ENCODE measurements at places on chromosomes 4 and X.

- DNase-seq: no peak
These were observed 259.5 kb downstream of the ARHGAP24 start for GRCh38 chr4:85734424-85734831.

- DNase-seq: no peak
These were observed 22.8 kb upstream of the PDE6B start for GRCh38 chr4:602559-602942.

- DNase-seq: no peak
These were observed 531.1 kb upstream of the SLIT2 start for GRCh38 chr4:19720610-19721009.

DNA sequence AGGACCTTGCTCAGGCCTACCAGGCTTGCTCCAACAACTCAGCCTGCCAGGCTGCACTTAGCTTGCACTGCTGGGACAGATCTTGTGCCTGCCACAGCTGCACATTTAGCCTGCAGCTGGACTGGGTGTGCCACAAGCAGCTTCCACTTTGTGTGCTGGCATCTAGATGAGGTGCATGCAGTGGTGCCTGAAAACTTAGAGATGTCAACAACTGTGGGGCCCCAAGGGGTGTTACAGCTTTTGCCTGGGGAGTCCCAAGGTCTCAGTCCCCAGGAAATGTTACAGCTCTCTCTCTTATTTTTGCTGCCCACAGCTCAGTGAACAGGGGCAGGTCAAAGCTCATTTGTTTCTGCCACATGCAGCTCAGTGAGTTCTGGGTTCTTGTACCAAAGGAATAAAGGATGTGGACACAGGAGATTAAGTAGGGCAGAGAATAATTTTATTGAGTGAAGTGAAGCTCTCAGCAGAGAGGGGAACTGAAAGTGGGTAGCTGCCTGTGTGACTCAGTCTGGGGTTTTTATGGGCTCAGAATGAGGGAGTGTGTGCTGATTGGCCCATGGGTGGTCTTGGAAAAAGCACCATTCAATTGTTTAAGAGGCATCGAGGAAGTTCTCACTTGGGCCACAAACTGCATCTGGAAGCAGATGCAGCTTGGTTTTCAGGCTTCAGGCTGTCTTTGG is 828.3 kb downstream of the TECRL start:
- no peak for DNase-seq

- DNase-seq: no peak
These were observed 70.8 kb downstream of the TBCK start for GRCh38 chr4:106245176-106245575.

GRCh38 chr4:88533937-88534750 is 10.6 kb upstream of the PYURF start:
- DNase-seq: no peak

GRCh38 chrX:10974920-10975319 is 136.2 kb upstream of the HCCS start:
- DNase-seq: no peak

GRCh38 chrX:113124693-113125092 is 284.1 kb upstream of the AMOT start:
- DNase-seq: no peak

GRCh38 chrX:132022198-132022966 is 720 bp upstream of the STK26 start:
- DNase-seq: no peak

GRCh38 chr4:94711635-94712034 is 46.1 kb upstream of the BMPR1B start:
- DNase-seq: no peak

GRCh38 chr4:159504684-159505083 is 401.8 kb downstream of the RAPGEF2 start:
- DNase-seq: no peak

DNA sequence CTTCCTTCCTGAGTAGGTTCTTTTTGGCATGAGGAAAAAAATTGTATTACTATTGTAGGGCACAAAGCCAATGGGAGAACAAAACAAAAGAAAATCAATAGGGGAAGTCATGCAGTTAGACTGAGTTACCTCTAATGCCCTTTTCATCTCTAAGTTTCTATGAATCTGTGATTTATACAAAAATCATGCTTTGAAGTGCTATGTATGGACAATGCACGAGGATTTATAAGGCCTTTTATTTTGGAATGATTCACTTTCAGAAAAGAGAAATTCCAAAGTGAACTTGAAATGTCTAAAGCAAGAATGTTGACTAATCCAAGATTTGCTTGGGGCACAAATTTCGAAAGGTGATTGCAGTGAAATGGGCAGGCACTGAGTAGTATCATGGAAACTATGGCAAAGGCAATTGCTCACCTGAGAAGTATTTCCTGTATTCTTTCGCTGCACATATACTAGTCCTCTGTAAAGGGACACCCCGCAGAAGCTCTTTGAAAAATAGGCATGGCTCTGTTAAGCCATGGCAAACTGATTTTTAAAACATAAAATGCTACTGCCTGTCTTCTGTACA is 52.8 kb downstream of the ADGRG4 start:
- no peak for DNase-seq

GRCh38 chrX:85111347-85111746 is 107.7 kb downstream of the APOOL start:
- peak; percentile 7 for DNase-seq

- no peak for DNase-seq
These were observed 192.4 kb downstream of the RBM46 start for GRCh38 chr4:154973244-154974035.

- DNase-seq: no peak
These were observed 266.6 kb upstream of the GPC4 start for GRCh38 chrX:133681897-133682296.

DNA sequence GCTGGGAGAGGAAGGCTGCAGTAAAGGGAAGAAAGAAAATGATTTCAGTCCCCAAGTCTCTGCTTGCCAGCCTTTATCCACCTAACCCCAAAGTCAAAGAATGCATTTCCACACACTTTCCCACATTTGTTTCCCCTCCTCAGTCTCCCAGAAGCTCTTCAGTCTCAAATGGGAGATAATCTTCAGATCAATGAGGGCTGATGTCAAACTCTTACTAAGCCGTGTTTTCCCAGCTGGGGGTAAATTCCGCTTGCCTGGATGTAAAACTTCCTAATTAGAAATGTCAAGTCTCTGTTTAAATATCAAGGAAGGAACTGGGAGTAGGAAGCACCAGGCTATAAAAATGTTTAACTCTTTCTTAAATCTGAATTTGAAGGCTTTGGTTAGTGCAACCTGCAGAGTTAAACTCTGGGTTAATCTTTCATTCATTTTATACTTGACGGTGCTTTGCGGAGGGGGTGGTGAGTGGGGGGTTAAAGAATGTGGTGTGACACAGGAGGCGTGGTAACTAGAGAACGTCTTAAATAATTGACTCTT is 601.4 kb upstream of the ACTRT1 start:
- no peak for DNase-seq

DNA sequence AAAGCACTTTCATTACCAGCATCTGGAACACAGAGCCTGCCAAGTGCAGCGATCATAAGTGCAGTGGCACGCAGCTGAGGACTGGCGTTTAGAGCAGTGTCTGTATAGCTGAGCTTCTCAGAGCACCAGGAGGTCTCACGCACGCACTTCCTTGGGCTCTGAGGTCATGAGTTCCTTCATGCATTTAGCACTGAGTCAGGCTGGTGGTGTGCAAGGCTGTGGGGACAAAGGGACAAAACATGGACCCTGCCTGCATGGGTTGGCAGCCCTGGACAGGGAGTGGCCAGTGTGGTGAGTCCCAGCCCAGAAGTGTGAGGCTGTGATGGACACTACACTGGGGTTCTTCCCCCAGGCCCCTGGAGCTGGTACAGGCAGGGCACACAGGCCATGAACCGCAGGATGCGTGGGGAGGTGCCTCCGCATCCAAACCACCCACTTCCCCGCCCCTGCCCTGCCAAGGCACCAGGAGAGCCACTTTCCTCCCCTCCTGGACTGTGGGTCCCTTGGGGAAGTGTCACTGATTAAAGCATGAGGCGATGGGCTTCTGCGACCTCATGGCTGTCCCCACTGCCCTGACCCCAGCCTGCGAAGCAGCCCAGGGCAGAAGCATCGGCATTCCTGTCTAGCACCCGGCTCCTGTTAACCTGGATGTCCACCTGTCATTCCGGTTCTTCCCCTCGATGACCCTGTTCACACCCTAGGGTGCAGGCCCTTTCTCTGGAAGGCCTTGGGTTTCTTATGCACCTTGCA is 37.2 kb upstream of the GPR78 start:
- no peak for DNase-seq

DNA sequence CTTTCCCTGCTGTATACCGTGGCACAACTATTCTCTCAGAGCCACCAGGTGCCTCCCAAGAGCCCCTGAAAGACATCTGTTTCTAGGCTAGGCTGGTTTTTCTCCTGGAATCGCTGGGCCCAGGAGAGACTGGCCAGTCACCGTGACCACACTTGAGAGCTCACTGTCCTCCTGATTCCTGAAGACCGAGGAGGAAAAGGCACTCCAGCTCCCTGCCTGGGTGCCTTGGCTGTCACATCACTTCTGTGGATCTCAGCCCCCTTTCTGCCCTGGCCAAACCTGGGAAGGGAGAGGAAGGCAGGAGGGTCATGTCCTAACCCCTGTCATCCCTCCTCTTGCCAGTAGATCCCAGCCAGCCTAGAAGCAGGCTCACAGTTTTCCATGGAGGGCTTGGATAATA is 54.7 kb upstream of the LAS1L start:
- no peak for DNase-seq

GRCh38 chr4:714087-714486 is 8.5 kb downstream of the PCGF3 start:
- DNase-seq: no peak

- DNase-seq: no peak
These were observed 14.9 kb downstream of the ABCG2 start for GRCh38 chr4:88143504-88143903.

DNA sequence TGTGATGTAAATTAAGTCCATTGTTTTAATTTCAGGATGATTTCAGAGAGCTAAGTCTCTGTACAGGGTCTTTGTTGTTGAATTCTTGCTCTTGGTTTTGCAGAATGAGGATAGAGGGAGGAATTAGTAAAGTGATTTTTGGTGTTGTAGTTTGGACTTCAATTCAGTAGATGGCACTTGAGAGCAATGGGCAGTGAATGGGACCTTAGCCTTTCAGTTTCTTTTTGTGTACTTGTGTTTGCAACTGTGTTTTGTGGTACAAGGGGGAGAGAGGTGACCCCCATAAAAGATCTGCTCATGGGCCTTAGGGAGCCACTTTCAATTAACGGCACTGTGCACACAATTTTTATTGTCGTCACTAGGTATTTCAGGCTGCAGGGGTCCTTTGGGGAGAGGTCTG is 340.0 kb downstream of the DCAF12L2 start:
- no peak for DNase-seq

DNA sequence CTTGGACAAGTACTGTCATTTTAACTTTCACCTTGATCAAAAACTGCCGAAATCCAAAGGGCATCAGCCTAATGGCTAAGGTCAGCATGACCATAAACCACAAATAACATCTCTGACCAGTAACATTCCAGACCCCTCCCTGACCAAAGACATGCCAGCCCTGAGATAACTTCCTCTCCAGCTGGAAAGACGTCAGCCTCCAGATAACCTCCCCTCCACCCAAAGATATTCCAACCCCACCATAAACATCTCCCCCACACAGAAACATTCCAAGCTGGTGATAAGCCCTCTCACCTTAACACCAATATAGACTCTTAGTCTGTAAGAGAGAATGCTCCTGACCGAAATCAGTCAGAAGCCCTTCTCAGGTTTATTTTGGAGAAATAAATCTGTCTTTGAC is 7.4 kb downstream of the PPP1R2C start:
- no peak for DNase-seq

GRCh38 chr4:185119927-185120630 is 23.0 kb upstream of the SLC25A4 start:
- no peak for DNase-seq

- no peak for DNase-seq
These were observed 261.2 kb downstream of the ASMT start for GRCh38 chrX:1876041-1876440.

- DNase-seq: no peak
These were observed 20.8 kb downstream of the ENOPH1 start for GRCh38 chr4:82450966-82451755.

DNA sequence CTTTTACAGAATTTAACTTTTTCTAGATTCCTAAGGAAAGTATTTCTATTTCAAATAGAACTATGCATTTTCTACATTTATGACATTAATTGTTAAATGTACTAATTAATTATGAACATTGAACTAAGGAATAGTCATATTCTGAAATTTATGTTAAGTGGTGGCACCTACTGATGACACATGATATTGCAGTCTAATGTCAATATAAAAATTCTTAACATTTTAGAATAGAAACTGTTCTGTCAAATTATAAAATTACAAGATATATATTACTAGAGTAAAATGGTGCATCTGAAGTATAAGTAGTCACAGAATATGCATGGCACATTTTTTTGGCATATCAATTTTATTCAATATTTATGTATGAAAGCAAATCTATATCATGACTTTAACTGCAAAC is 40.2 kb upstream of the NDNF start:
- DNase-seq: no peak

GRCh38 chr4:10354746-10355145 is 102.5 kb downstream of the ZNF518B start:
- no peak for DNase-seq

- peak; percentile 99 for DNase-seq
These were observed 811 bp downstream of the SRD5A3 start for GRCh38 chr4:55346851-55347255.

DNA sequence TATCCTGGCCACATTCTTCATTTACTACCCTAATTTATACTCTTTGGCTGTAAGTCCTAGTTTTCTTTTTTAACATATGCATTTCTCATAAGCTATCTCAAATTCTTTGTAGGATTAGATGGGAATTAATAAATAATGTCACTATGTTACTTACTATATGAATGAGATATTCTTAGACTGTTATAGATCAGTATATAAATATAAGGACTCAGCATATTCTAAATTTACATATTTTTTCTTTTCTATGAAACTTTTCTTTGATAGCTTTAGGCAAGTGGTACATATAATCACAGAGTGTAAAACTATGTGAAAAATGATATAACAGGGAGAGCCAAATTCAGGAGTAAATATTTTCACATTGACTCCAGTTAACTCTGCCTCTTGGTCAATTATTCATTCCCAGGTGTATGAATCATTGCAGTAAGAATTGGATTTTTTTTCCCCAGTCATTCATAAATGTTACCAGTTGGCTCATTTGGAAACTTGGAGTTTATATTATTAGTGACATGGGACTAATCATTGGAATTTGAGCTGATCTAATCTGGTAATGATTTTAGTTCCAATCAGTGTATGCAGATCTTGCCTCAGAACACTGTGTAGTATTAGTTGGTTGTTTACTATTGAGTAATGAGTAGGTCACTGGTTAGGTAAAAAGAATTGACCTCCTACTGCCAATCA is 25.3 kb downstream of the FHIP1A start:
- DNase-seq: no peak

GRCh38 chrX:145923376-145923775 is 105.7 kb downstream of the SLITRK2 start:
- no peak for DNase-seq

GRCh38 chr4:80876810-80877209 is 153.7 kb upstream of the BMP3 start:
- DNase-seq: no peak

- no peak for DNase-seq
These were observed 5.7 kb downstream of the SH3BP2 start for GRCh38 chr4:2798399-2799223.

- no peak for DNase-seq
These were observed 63.4 kb downstream of the DCUN1D4 start for GRCh38 chr4:51906167-51906958.

GRCh38 chr4:57971261-57971660 is 861.1 kb upstream of the IGFBP7 start:
- no peak for DNase-seq

Data from NCI-H1930 (cell line).